Immature natural killer cell (primary cell): ENCODE measurements at places on chromosomes 12 and 14.

DNA sequence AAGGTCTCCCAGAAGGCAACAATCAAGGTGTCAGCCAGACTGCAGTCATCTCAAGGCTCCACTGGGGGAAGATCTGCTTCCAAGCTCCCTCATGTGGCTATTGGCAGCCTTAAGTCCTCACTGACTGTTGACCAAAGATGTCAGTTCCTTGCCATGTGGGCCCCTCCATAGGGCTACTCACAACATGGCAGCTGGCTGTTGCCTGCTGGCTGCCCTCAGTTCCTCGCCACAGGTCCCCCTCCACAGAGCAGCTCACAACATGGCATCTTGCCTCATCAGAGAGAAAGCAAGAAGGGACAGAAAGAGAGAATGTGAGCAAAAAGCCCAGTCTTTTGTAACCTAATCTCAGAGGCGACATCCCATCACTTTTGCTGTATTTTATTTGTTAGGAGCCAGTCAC, 34.4 kb upstream of the EGLN3 start:
- DNase-seq, result no peak

- no peak for DNase-seq
Measured at GRCh38 chr14:85243321-85243720, 286.6 kb upstream of the FLRT2 start.

GRCh38 chr14:31068235-31068634, 42.1 kb upstream of the STRN3 start:
- no peak for DNase-seq

GRCh38 chr12:42564996-42565395, 24.6 kb downstream of the PRICKLE1 start:
- DNase-seq, result no peak

GRCh38 chr14:105087308-105087962, 22.2 kb upstream of the GPR132 start:
- DNase-seq, result no peak

GRCh38 chr14:54374117-54374884, 22.5 kb upstream of the CDKN3 start:
- no peak for DNase-seq

- no peak for DNase-seq
Measured at GRCh38 chr12:115756804-115757203, 520.7 kb downstream of the MED13L start.

GRCh38 chr14:43341921-43342320, 1165.2 kb downstream of the FSCB start:
- DNase-seq, result no peak

DNA sequence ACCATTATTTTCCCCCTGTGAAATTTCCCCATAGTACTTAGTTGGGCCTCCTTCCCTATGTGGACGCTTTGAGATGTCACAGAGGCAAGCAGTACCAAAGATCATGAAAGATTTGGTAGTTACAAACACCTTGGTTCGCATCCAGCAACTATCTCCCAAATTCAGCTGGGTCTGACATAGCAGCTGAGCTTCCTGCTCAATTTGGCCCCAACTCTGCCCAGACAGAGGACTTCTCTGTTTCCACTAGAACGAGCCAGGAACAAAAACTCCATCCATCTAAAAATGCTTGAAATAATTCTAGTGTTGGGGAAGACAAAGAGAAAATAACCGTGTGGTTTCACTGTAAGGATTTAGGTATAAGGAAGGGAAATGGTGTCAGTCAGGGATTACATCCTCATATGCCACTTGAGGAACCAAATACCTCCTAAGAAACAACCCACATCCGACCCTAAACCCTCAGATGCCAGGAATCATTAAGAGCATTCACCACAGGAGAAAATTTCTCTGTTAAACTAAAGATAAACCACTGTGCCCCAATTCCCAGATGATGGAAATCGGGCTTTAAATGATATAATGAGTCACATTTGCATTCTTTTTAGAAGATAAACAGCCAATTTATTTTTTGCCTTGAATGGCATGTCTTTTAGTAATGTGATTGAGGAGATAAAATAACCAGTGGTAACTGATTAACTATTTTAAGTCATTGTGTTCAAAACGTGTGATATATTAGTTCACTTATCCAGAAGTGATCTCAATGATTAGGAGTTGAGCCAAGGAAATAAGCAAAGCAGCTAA, 103.7 kb upstream of the IFNG-AS1 start:
- no peak for DNase-seq

- no peak for DNase-seq
Measured at GRCh38 chr14:67170660-67171059, 18.6 kb upstream of the GARIN2 start.

- DNase-seq, result no peak
Measured at GRCh38 chr12:120079411-120080400, 36.8 kb downstream of the RAB35 start.

DNA sequence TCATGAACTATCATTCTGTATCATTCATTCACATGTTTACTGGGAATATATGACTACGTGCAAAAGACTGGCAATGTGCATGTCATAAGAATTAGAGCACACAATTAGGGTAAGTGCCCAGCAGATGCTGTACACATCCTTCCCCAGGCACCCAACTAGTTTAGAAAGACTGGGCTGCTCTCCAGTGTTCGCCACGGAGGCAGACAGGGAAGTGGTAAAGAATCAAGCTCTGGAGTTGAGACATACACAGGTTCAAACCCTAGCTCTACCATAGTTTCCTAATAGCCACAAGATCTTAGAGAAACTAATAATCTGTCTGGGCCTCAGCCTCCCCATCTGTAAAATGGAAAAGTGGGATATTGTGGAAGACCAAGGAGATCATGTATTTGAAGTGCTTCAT, 6.8 kb downstream of the TMCC3 start:
- DNase-seq, result peak; percentile 5

- no peak for DNase-seq
Measured at GRCh38 chr12:57939291-57939690, 2.1 kb upstream of the ATP23 start.

GRCh38 chr12:121217761-121218160, 7.8 kb downstream of the P2RX4 start:
- DNase-seq, result no peak

DNA sequence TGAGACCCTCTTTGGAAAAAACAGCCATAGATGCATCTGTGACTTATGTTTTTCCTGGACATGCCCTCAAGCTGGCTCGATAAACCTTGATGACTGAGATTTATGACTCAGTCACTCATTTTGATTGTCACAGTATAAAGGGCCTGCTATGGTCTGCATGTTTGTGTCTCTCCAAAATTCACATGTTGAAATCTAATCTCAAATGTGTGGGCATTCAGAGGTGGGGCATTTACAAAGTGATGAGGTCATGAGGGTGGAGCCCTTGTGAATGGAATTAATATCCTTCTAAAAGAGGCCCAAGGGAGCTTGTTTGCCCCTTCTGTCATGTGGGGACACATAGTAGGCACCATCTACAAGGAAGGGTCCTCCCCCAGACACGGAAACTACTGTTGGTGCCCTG, 372.9 kb downstream of the APAF1 start:
- DNase-seq, result no peak

DNA sequence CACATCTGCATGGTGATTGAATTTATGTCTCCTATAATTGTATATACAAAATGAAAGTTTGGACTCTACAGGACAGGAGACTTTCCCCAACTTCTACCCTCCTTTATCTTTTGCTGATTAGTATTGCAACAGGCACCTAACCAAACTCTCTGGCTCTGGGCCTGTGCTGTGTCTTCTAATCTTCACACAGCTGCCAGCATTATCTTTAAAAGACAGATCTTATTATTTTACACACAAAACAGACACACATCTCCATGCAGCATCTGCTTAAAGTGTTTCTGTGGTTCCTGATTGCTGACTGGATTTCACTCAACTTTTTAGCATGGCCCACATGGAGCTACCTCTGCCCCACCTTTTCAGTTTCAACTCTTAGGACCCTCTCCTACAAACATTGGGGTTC, 154.9 kb upstream of the PELI2 start:
- no peak for DNase-seq

- DNase-seq, result no peak
Measured at GRCh38 chr12:11524446-11524845, 125.0 kb upstream of the ETV6 start.

- no peak for DNase-seq
Measured at GRCh38 chr14:43369710-43370564, 1137.1 kb downstream of the FSCB start.

DNA sequence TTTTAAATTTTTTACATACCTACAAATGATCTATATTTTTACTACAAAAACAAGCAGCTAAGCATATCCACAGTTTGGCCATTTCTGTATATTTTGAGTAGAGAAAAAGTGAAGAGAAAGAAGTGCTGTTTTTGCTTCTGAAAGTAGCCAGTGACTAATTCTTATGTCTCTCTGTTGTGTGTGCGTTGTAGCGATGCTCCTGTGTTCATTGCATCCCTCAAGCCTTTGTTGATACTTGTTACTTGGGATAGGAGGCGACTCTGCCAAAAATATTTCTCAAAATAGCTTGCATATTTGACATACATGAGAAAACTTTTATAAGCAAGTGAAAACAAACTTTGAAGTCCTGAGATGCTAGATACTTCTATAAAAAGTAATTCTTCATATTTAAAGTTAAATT, 714.1 kb downstream of the FSCB start:
- DNase-seq, result no peak

- no peak for DNase-seq
Measured at GRCh38 chr14:68521961-68522509, 270.8 kb downstream of the ZFP36L1 start.

DNA sequence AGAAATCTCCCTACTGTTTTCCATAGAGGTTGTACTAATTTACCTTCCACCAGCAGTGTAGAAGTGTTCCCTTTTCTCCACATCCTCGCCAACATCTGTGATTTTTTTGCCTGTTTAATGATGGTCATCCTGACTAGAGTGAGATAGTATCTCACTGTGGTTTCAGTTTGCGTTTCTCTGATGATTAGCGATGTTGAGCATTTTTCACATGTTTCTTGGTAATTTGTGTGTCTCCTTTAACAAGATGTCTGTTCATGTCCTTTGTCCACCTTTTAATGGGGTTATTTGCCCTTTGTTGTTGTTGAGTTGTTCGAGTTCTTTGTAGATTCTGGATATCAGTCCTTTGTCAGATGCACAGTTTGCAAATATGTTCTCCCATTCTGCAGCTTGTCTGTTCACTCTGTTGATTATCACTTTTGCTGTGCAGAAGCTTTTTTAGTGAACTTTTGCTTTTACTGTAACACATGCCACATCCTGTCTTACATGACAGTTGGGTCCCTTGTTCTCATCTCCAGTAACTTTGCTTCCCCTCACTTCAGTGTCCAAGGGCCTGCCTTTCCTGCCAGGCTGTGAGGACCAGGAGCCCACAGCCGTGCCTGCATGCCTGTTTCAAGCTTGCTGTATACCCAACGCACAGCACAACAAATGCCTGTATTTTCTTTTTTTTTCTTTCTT, 64.9 kb downstream of the SPRING1 start:
- DNase-seq, result no peak

GRCh38 chr12:22034709-22035506, 11.1 kb upstream of the CMAS start:
- DNase-seq, result no peak

DNA sequence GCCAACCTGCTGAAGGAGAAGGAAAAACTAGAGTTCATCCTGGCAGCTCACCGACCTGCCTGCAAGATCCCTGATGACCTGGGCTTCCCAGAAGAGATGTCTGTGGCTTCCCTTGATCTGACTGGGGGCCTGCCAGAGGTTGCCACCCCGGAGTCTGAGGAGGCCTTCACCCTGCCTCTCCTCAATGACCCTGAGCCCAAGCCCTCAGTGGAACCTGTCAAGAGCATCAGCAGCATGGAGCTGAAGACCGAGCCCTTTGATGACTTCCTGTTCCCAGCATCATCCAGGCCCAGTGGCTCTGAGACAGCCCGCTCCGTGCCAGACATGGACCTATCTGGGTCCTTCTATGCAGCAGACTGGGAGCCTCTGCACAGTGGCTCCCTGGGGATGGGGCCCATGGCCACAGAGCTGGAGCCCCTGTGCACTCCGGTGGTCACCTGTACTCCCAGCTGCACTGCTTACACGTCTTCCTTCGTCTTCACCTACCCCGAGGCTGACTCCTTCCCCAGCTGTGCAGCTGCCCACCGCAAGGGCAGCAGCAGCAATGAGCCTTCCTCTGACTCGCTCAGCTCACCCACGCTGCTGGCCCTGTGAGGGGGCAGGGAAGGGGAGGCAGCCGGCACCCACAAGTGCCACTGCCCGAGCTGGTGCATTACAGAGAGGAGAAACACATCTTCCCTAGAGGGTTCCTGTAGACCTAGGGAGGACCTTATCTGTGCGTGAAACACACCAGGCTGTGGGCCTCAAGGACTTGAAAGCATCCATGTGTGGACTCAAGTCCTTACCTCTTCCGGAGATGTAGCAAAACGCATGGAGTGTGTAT, 2.4 kb downstream of the FOS start:
- peak; percentile 48 for DNase-seq

DNA sequence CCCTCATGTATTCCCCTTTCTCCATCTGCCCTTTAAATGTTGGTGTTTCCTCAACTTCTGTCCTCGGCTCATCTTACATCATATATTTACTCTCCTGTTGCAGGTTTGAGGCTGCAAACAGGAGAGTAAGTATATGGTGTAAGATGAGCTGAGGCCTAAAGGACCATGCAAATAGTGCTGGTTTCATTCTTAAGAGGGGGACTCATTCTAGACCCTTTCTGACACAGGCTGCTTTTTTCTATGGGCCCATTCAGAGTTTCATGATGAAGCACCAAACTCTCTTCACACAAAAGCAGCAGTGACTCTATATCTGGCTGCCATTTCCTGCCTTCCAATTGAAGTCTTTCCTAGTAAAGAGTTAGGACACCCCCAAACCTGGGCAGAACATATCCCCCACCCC, 218.5 kb downstream of the PHLDA1 start:
- DNase-seq, result no peak

GRCh38 chr12:132554845-132555630, 55.3 kb downstream of the LRCOL1 start:
- DNase-seq, result no peak

GRCh38 chr12:98948343-98948949, 303.4 kb downstream of the APAF1 start:
- DNase-seq, result no peak

DNA sequence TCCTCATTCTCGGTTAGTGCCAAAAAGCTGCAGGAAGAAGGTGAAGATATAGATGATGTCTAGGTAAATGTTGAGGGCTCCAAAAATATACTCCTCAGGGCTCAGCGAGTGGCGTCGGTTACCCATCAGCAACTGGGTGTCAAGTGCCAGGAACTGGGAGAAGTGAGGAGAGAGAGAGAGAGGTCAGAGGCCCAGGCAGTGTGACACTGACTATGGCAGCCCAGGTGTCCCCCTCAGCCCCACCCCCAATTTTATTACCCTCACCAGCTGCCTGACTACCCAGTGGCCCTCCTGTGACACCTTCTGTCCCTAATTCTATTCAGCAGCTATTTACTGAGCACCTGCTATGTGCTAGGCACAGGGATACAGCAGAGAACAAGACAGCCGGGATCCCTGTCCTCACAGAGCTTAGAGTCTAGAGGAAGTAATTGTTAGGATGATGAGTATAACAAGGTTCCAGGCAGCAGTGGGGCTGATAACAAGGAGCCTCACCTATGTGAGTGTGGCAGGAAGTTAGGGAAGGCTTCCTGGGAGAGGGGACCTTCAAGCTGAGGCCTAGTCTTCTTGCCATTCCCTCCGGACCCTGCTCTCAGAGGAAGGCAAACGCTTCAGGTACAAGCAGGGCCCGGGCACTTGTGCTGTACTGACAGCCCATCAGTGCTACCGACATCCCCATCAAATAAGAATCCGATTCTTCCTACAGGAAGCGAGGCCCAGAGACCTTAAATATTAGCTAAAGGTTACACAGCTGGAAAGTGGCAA, 27.8 kb upstream of the BCDIN3D start:
- no peak for DNase-seq

- peak; percentile 68 for DNase-seq
Measured at GRCh38 chr14:32073537-32074189, 3.4 kb upstream of the ARHGAP5 start.
